Upper lobe of left lung (tissue), 6 donors: ENCODE measurements at places on chromosomes 5 and 9. TPM values are rescaled to one million over a fixed set of nuclear protein-coding genes. Genes with fewer than 3 reads are reported as not detected.

- DNase-seq: no peak
Observed at GRCh38 chr5:172598251-172599203, 42.5 kb upstream of the NEURL1B start.

GRCh38 chr5:69493396-69494133, 975 bp downstream of the OCLN start:
- DNase-seq: peak; percentile 55

- DNase-seq: no peak
Observed at GRCh38 chr5:1777281-1778137, 22.1 kb downstream of the MRPL36 start.

DNA sequence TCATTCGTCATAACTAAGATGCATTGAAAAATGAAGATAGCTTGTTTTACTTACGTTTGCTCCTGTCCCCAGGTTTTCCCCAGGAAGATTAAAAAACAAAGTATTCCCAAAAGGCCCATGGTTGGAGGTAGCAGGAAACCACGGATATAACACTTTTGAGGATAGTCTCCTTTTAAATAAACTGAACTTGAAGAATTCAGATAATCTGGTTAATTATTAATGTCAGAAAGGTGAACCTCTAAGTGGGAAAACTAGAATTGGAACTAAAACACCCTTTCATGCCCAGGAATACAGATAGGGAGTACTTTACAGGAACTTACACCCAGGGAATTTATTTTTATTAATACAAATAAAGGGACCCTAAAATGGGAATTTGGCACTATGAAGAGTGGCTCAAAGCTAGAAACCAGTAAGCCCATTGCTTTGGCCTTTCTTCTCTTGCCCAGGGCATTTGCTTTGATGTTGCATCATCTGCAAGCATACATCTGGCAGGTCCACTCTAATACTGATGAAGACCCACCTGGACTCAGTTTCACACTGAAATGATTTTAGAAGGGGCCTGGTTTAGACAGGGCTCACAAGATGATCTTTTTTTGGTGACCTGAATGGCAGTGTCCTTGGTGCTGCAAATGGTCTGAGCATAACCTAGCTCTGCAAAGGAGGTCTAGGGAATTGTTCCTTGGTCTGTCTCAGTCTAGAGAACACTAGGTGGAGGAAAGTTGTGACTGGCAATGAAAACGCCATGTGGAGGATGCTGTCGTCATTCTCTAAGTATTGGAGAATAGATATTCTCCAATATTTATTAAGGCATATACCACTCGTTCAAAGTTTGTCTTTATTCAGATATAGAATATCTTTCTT, at the start of gene C5:
Gene C5 (minus strand): TSS at position 148 of the 861 bp plus-strand sequence. CDS start 29 bp downstream, at position 119.
- DNase-seq: no peak

DNA sequence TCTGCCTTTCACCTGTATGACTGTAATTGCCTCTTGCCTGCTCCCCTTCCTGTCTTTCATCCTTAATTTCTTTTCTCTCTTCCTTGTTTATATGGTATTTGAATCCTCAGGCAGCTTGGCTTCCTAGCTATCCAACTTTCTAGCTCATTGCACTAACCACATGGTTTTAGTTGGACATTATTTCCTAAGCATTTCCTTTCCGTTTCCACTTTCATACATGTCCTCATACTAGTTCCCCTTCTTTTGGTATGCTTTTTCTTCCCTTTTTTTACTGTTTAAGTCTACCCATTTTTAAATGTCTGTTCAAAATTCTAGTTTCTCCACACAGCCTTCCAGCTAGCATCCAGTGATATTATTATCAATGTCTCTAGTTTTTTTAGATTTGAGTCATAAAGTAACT, 6.6 kb downstream of the CWC27 start:
- no peak for DNase-seq

GRCh38 chr9:6305954-6306563, 22.1 kb upstream of the TPD52L3 start:
- no peak for DNase-seq

DNA sequence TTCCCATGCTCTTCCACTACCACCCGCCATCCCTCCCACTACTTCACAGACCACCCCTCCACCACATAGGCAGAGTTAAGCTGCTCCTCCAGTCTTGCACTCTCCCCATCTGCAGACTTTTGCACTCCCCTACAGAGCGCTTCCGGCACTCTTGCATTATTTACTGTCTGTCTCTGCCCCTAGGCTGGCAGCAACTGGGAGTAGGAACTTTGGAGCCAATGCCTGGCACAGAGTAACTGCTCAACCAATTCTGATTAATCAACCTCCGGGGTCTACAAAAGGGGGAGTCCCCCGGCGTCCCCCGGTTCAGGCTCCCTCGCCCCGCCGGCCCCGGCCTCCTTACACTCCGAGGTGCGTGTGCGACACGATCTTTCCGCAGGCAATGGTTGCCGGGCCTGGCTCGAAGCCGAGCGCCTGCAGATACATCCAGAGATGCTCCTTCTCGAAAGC, 498 bp downstream of the HAUS6 start:
- DNase-seq: no peak

DNA sequence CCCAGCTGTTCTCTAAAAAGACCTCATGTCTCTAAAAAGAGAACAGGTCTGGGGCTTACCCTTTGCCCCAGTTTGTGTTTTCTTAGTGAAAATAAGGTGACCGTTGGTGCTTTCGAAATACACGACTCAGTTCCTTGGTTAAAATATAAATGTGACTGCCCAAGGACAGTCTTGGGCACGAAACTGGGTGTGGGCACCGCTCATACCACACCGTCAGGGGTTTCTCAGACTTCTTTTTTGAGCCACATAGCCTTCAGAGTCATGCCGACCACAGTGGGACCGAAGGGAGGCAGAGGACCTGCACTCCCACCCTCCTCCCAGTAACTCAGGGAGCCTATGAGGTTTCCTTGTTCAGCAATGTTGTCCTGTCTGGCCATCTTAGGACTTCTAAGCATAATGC, 6.5 kb downstream of the SNX18 start:
- DNase-seq: no peak

DNA sequence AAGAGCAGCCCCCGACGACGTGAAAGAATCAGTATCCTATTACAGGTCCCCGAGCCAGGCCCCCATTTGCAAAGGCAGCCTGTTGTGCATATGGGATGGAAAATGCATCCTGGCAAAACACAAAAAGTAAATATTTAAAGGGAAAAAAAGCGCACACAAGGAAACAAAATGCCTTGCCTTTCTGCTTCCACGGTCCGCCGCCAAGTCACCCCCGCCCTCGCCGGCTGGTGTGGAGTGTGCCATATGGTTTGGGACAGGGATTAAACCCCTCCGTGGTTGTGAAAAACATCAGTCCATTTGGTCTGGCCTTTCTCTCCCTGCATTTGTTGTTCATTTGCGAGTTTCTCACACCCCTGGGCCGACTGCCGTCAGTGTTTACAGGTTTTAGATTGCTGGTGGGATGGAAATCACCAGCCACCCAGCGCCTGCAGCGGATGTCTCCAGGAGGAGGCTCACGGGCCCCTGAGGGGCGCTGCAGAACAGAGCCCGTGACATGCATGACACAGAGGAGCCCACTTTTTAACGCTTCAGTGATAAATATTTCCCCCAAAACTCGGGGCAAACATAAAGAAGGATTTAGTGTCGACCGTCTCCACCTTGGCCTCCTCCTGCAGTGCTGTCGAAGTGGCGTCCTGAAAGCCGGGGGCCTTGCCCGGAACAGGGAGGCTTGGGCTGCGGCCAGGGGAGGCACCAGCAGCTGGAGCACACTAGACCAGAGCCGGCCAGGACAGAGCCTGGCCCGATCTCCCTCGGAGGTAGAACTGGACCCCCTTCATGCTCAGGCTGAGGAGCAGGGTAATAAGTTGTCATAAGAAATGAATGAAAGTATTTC, 161.5 kb downstream of the HSD17B3 start:
- peak; percentile 62 for DNase-seq

DNA sequence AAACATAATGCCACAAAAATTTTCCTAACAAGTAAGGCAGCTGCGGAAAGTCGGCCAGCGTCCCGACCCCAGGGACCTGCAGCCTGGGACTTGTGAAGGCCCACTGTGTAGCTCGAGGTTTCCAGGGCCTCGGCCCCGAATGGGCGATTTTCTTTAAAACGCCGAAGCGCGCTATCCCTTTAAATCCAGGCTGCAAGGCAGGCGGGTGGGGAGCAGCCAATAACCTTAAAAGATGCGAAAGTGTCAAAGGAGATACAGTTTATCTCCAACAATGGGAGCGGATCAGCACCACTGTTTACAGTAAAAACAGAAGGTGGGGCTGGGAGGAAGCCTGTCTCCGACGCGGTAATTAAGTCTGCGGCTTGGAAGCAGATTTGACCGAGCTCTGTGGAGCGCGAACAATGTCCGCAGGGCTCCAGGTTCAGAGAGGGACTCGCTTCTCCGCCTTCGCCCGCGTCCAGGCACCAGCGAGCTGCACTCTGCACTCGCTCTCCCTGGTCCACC, 1.7 kb upstream of the ZSWIM6 start:
- no peak for DNase-seq

DNA sequence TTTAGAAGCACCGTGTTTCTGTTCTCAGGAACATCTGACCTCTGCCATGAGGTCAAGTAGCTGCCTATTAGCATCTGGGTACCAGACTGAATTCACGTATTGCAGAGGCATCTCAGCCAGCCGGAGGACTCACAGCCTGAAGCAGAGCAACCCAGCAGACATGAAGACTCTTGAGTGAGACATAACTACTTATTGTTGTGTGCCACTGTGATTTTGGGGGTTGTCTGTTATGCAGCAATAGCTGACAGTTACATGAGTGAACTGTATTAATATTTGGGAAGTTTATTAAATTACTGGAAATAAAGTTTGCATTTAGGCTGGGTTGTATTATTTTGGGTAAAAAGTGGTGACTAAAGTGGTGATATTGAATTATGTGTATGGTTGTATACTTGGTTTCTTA, 1.3 kb upstream of the ACOT12 start:
- DNase-seq: no peak

DNA sequence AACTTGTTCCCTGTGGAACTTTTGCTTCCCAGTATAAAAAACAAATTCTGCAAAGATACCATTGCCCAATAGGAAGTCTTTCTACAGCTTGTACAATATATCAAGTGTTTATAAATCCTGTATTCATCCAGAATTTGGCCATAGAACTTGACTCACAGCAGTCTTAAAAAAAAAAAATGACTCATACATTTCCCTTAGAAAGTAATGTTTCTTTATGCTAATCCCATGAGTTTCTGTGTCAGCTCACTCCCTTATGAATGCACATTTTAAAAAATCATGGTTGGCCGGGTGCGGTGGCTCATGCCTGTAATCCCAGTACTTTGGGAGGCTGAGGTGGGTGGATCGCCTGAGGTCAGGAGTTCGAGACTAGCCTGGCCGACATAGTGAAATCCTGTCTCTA, 89.3 kb upstream of the DMRT1 start:
- DNase-seq: no peak

GRCh38 chr5:69288069-69288468, 44.5 kb downstream of the CCDC125 start:
- DNase-seq: no peak

- no peak for DNase-seq
Observed at GRCh38 chr9:14433351-14434157, 119.6 kb upstream of the NFIB start.

DNA sequence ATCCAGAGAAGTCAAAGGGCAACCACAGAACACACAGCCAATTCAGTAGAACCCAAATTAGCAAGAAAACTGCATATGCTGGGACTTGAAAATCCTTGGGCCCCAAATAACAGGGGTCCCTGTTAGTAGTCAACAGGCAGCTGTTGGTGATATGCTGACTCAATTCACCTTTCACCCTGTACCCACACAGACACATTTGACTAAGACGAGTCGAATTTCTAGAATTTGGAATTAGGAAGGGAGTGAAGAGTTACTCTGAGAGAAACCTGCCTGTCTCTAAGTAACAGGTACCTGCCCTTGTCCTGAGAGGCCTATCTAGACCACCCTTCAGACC, 821 bp upstream of the VCP start:
- no peak for DNase-seq

DNA sequence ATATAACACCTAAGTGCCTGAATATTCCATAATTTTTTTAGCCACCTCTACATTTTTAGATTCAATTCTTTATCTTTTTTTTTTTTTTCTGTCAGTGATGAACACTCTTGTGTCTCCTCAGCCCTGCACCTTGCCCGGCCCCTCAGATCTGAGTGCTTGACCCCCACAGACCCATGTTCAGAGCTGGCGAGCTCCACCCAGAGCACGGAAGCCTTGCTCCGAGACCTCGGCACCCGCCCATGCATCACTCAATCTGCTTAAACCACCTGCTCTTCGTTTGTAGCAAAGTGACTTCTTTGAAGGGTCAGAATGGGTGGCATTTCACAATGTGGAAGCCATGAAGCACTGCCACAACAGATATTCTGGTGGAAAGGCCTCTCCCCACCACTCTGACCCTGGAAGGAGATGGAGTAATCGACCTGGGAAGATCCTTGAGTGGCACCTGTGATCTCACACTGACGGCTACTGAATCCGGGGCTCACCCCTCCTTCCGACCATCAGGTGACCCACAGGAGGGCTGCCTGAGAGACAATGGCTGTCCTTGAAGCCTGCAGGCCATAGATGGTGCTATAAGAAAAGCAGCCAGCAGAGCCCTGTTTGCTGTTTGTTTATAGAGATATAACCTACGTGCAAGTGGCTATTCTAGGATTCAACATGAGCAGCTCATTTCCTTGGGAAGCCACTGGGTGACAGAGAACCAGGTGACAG, 261.1 kb upstream of the IRX4 start:
- DNase-seq: no peak

DNA sequence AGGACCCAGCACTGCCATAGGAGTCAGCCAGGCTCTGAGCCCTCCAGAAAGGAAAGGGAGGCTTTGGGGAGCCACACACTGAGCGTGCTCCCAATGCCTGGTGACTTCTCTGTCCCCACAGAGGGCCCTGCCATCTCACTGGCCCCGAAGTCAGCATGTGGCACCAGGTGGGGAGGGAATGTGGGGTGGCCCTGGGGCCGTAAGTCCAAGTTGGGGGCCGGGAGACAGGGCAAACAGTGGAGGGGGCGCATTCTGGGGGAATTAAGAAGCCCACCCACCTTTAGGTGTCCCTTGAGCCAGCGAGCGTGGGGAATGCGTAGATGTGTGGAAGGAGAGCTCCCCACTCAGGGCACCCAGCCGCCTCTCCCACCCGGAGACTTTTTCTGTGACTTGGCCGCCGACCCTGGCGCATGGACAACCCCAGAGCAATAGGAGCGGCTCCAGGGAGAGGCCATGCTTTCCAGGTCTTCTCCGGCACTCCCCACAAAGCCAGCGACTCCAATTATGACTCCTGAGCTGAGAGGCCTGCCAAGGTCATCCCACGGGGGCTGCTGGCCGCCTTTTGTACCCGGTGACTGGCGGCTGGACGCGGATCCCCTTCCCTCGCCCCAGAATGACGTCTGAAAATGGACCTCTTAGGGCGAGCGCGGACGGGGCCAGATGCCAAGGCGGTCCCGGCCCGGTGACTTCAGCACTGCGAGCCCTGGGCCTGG, 9.8 kb downstream of the IRX1 start:
- no peak for DNase-seq

GRCh38 chr9:127388856-127389238, 8.1 kb upstream of the SLC2A8 start:
- DNase-seq: no peak

CKMT2 gene
- 2.3 TPM for total RNA-seq

PCDHGB6 gene
- 7.4 TPM for total RNA-seq

OR1L1 gene
- total RNA-seq: not detected

SLC34A3 gene
- not detected for total RNA-seq

KCNN2 gene
- 0.55 TPM for total RNA-seq

LMX1B gene
- total RNA-seq: 0.40 TPM

MAP1B gene
- total RNA-seq: 59.4 TPM

TAF11L9 gene
- not detected for total RNA-seq

RNF180 gene
- total RNA-seq: 9.7 TPM

TMOD1 gene
- total RNA-seq: 8.8 TPM

TXNDC8 gene
- total RNA-seq: not detected
